ENCODE measurements at places on chromosomes 7 and 10. TPM values are rescaled to one million over a fixed set of nuclear protein-coding genes. Genes with fewer than 3 reads are reported as not detected.
A peak's percentile ranks its signal among the peaks of the same experiment; 100 is the strongest.

Gene TAS2R41
- total RNA-seq: 0.46 TPM

Gene ST8SIA6
- total RNA-seq: 8.3 TPM

DNA sequence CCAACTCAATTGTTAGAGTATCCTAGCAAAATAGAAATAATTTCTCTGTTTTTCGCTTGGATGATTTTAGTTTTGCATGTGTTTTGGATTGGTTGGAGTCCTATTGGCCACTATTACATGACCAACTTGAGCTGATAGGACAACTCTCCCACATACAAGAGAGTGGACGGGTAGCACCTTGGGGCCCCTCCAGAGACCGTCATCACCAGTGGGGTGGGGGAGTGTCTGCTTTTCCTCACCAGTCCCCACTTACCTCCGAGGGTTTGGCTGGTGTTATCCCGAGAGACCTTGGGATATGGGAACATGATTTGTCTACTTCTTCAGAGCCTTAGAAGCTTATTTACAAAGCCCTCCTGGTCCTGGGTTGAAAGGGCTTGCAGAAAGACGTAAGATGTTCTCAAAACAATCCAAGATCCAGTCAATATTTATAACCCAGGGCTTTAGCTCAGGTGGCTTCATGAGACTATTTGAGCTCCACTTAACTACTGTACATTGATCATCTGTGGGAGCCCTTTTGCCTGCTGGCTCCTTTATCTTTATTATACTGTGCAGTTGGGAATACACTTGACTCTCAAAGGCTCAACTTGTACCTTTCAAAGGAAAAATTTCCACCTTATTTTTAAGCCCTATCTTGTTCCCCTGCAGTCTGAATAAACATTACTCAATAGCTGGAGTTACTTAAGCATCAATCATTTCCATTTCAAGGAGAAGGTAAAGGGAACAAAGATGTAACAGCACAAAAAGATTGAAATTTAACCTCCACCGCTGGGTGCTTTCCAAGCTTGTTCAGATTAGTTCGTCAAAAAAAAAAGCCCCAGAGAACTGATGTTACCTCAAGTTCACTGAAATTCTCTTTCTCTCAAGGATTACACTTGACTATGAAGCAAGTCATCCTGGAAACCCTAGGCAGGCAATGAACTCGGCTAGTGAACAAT is 119.7 kb downstream of the WDR11 start:
- no peak for DNase-seq

- DNase-seq: peak; percentile 28
These were observed 39.8 kb upstream of the ARL4A start for GRCh38 chr7:12647364-12648219.

- no peak for DNase-seq
These were observed 37.7 kb downstream of the MTURN start for GRCh38 chr7:30172451-30172850.

DNA sequence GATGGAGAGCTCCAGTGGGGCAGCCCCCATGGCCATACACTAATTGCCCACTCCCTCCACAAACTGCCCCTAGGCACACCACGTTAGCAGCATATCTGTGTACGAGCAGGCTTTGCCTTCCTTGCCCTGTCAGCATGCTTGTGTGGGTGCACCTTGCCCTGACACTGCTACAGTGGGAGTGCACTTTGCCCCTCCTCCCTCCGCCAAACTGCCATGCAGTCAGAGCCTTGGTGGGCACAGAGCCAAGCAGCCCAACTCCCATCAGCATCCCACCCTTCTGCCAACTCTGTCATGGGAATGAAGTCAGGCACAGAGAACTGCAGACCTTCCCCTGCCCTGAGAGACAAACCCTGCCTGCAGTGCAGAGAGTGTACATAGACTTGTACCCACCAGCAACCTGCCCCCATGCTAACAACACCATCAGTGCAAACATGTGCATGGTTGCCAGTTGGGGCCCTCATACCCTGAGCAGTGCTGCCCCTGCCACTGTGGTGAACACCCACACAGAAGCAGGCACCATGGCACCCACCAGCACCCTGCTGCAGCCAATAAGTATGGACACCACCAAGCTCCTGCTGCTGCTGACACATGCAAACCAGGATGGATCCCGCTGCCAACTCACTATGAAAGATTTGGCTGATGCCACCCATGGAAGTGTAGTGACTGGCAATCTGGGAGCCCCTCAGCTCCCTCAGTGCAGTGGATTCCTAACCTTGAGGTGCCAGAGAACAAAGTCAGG is 1197.7 kb upstream of the CELF2 start:
- no peak for DNase-seq

Measured in upper lobe of left lung (tissue), 6 donors.